WTC11 (cell line): ENCODE measurements at places on chromosomes 16 and 17. TPM values are rescaled to one million over a fixed set of nuclear protein-coding genes. Genes with fewer than 3 reads are reported as not detected.
A peak's percentile ranks its signal among the peaks of the same experiment; 100 is the strongest.

MYH8 gene
- total RNA-seq = not detected in 3 replicates

FOXJ1 gene
- total RNA-seq = 6.2 to 11.8 TPM (median 6.8 TPM) in 3 replicates

AXIN1 gene
- total RNA-seq = 48.0 to 50.3 TPM (median 48.9 TPM) in 3 replicates

CHTF18 gene
- 177 to 183 TPM (median 181 TPM) in 3 replicates for total RNA-seq

ELMO3 gene
- total RNA-seq = 13.6 to 15.6 TPM (median 15.3 TPM) in 3 replicates

NME2 gene
- 746 to 781 TPM (median 746 TPM) in 3 replicates for total RNA-seq

DNA sequence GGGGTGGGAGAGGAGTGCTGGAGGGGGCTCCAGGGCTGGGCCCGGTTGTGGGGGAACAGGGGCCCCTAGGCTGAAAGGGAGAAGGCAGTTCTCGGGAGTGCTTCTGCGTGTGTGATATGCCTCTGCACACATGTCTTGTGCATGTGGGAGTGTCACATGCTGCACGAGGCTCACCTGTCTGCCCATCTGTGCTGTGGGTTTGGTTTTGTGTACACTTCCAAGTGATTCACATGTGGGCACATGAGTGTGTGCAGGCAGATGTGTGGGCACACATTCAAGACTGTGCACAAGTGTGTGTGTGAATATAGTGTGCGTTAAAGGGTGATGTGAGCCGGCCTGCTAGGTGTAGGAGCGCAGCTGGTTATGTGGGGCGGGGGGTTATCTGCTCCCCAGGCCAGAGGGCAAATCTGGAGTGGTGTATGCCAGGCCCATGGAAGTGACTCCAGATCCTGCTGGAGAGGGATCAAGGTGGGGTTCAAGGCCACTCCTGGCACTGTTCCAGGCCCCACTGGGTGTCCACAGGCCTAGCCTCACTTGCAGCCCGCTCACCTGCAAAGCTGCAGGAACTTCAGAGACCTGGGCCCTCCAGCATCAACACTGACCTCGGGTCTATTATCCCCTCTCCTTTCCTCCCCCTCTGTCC is 3.8 kb upstream of the BAHCC1 start:
- DNase-seq = no peak
- peaks cover 80% of the 10 kb centered on the region for H3K27me3 ChIP-seq
- H3K4me3 ChIP-seq = peak overlapping the region; percentile 71
- H3K36me3 ChIP-seq = no peaks in the 10 kb centered on the region
- H3K27ac ChIP-seq = no peak overlapping the region

DNA sequence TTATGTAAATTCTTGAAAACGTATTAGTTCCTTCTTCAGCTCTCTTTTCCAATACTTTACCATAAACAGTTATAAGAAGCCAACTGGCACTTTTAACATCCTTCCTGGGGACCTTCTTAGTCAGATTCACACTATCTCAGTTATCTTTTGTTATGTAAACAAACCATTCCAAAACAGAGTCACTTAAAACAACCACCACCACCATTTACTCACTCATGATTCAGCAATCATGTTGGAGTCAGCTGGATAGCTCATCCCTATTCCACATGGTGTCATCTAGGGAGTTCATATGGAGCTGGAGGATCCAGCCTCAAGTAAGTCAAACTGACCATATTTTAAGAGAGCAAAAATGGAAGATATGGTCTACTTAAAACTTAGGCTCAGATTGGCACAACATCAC is 240.3 kb upstream of the IRX3 start:
- no peaks in the 10 kb centered on the region; the same call in 1 of the 2 replicates for H3K27me3 ChIP-seq
- peaks cover 9% of the 10 kb centered on the region for H3K4me1 ChIP-seq
- no peak overlapping the region for H3K27ac ChIP-seq
- H3K36me3 ChIP-seq = peaks cover 24% of the 10 kb centered on the region
- no peak overlapping the region for H3K4me3 ChIP-seq

GRCh38 chr17:8420041-8420934 is 15.4 kb upstream of the NDEL1 start:
- H3K27me3 ChIP-seq = peaks cover 20% of the 10 kb centered on the region
- no peak overlapping the region for H3K27ac ChIP-seq
- no peaks in the 10 kb centered on the region for H3K4me1 ChIP-seq
- no peaks in the 10 kb centered on the region for H3K36me3 ChIP-seq

DNA sequence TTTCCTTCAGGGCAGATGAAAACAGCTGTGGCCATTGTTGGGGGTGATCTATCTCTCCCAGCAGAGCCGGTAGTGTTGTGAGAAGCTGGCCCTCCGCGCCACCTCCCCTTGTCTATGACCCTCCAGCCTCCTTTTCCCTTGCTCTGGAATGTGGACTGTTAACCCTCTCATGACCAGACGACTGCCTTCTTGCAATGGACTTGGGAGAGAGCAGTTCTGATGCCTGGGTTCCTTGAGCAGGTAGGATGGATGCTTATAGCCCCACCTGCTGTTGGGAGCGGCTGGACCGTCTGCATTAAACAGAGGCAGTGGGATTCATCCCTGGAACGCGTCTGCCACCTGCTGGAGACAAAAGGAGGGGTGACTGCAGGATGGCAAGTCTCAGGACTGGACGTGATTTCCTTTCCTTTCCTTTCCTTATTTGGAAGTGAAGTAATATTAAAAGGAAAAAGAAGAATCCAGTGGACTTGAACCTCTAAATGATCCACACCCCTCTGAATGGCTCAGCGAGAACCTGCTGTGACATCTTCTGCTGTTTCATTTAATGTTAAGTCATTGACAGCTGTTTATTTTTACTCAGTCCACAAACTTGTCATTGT is 1.8 kb upstream of the SOST start:
- DNase-seq = peak; percentile 99
- H3K27ac ChIP-seq = no peak overlapping the region
- H3K36me3 ChIP-seq = no peaks in the 10 kb centered on the region
- H3K4me1 ChIP-seq = peaks cover 36% of the 10 kb centered on the region

- no peak for DNase-seq
- H3K27ac ChIP-seq = no peak overlapping the region
- no peaks in the 10 kb centered on the region for H3K36me3 ChIP-seq
- H3K27me3 ChIP-seq = no peaks in the 10 kb centered on the region
- no peak overlapping the region for H3K4me3 ChIP-seq
These were observed 4.5 kb upstream of the ZC3H7A start for GRCh38 chr16:11801481-11802021.

DNA sequence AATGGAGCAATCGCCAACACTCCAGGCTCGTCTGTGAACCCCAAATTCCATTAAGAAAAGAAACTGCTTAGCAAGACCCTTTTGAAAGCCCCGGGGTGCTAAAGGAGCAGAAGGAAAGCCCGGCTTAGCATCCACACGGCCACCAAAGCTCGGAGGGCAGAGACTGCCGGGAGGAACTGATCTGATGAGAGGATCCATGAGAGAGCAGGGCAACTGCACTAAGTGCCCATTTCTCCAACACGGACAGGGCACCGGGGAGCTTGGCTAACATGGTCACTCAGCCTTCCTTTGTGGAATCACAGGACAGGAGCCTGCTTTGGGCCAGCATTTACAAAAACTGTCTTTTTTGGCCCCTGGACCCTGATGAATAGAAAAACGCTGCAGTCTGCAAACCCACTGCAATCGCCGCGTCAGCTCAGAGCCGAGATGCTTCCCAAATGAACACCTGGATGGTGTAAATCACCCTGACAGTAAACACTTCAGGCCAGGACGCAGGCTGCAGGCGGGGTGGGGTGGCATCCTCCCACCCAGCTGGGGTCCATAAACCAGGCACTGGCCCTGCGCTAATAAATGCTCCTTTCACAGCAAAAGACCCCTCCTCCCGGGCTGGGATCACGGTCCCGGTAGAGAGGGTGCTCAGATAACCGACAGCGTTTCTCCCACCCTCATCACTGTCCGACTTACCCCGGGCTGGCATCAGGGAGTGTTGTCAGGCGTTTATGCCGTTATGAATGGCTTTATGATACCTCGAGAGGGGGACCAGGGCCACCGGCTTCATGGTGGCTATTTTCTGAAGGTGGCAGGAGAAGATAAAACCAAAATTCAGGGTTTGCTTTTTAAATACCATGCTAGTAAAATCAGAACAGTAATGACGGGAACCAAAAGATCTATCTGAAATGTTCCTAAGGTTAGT is 299.5 kb downstream of the IRF8 start:
- DNase-seq = no peak
- no peaks in the 10 kb centered on the region for H3K36me3 ChIP-seq
- H3K27ac ChIP-seq = no peak overlapping the region
- no peaks in the 10 kb centered on the region for H3K27me3 ChIP-seq
- H3K4me3 ChIP-seq = no peak overlapping the region
- H3K4me1 ChIP-seq = peaks cover 59% of the 10 kb centered on the region

- H3K27ac ChIP-seq = peak overlapping the region; percentile 83
- peaks cover 79% of the 10 kb centered on the region for H3K4me1 ChIP-seq
- peak overlapping the region; percentile 33 for H3K4me3 ChIP-seq
- peak; percentile 48 for DNase-seq
These were observed 1.3 kb upstream of the SLC46A1 start for GRCh38 chr17:28407130-28407973.

GRCh38 chr17:60077672-60078519 is 825 bp downstream of the HEATR6 start:
- peak overlapping the region; percentile 97 for H3K4me3 ChIP-seq
- peaks cover 16% of the 10 kb centered on the region for H3K4me1 ChIP-seq
- H3K36me3 ChIP-seq = peaks cover 18% of the 10 kb centered on the region
- no peaks in the 10 kb centered on the region for H3K27me3 ChIP-seq
- DNase-seq = no peak

DNA sequence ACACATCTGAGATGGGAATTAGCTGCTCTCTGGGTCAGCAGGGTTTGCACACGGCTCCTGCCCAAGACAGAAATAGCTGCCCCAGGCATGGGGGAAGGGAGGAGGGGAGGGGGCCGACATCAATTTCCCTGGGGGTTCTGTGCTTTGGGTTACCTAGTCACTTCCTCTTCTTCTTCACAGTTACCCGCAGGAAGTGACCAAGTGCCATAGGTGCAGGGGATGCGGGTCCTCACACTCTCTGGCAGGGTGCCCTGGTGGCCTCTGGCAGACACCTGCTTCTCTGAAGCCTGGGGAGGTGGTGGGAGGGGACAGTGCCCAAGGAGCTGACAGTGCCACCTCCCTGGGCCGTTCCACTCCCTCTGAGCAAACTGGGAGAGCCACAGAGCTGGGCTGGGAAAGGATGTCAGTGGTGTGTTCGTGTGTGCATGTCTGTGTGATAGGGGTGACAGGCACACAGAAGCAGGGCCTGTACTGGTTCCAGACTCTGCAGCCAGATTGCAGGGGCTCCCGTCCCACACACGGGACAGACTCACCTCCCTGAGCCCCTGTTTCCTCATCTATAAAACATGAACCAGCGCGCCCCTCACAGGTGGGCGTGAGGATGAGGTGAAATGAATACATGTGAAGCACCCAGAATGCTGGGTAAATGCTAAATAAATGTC is 18.2 kb downstream of the SCN4A start:
- H3K36me3 ChIP-seq = no peaks in the 10 kb centered on the region; the same call in 1 of the 2 replicates
- H3K27ac ChIP-seq = no peak overlapping the region
- peaks cover 4% of the 10 kb centered on the region; the same call in 1 of the 2 replicates for H3K4me1 ChIP-seq
- no peaks in the 10 kb centered on the region for H3K27me3 ChIP-seq
- H3K4me3 ChIP-seq = no peak overlapping the region
- no peak for DNase-seq

- peaks cover 11% of the 10 kb centered on the region for H3K4me1 ChIP-seq
- H3K27me3 ChIP-seq = peaks cover 10% of the 10 kb centered on the region
- DNase-seq = no peak
- no peaks in the 10 kb centered on the region; the same call in none of the 2 replicates for H3K36me3 ChIP-seq
- H3K27ac ChIP-seq = no peak overlapping the region
- H3K4me3 ChIP-seq = no peak overlapping the region
These were observed 4.4 kb downstream of the ASGR1 start for GRCh38 chr17:7174603-7175326.

DNA sequence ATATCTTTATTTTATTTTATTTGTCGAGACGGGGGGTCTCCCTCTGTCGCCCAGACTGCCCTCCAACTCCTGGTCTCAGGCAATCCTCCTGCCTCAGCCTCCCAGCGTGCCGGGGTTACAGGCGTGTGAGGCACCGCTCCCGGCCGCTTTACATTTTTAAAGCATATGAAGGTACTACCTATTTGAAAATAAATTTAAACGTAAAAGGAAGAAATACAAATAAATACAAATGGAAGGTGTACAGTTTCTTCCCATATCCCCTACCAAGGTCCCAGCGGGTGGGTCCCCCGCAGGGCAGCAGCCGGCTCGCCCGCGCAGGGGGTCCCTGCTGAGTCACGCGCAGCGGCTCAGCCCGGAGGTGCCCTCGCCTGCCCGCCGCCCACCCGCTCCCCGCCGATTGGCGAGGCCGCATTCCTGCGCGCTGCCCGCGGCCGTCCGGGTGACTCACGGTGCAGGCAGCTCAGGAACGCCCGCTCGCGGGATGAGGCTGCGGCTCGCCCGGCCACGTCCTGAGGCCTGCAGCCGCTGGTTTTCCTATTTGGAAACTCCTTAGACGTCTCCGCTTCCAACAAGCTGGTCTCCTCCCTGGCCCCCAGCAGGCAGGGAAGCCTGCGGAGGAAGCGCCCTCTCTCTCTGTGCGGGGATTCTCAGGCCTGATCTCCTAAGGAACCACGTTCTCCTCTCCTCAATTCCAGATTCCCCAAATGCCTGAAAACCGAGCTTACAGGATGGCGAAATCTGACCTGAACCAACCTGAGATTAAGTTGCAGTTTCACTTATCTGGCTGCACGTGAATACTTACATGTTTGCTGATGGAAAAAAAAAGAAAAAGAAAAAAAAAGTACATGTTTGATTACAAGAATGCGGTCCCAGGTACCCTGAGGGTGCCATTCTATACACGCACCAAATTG is 54.8 kb upstream of the MAP3K14 start:
- H3K27me3 ChIP-seq = peaks cover 2% of the 10 kb centered on the region; the same call in 1 of the 2 replicates
- peak overlapping the region; percentile 66 for H3K4me3 ChIP-seq
- peaks cover 53% of the 10 kb centered on the region for H3K4me1 ChIP-seq
- peak; percentile 91 for DNase-seq
- no peaks in the 10 kb centered on the region for H3K36me3 ChIP-seq

- no peak for DNase-seq
- no peak overlapping the region for H3K27ac ChIP-seq
- H3K4me3 ChIP-seq = no peak overlapping the region
- H3K36me3 ChIP-seq = no peaks in the 10 kb centered on the region
- H3K27me3 ChIP-seq = no peaks in the 10 kb centered on the region
These were observed 44.7 kb downstream of the TMEM186 start for GRCh38 chr16:8752706-8753105.

GRCh38 chr16:63363738-63364137 is 1327.5 kb upstream of the CDH8 start:
- H3K27me3 ChIP-seq = no peaks in the 10 kb centered on the region
- no peak overlapping the region for H3K27ac ChIP-seq
- H3K4me3 ChIP-seq = no peak overlapping the region
- H3K36me3 ChIP-seq = no peaks in the 10 kb centered on the region
- no peak for DNase-seq

- H3K36me3 ChIP-seq = peaks cover 14% of the 10 kb centered on the region
- 0 out of 2 replicates have a peak overlapping the region, but pooled peaks have one; percentile 32 for H3K27ac ChIP-seq
- no peak overlapping the region for H3K4me3 ChIP-seq
- peaks cover 46% of the 10 kb centered on the region for H3K4me1 ChIP-seq
These were observed 16.8 kb downstream of the CDR2 start for GRCh38 chr16:22357635-22357971.

- peaks cover 22% of the 10 kb centered on the region for H3K27me3 ChIP-seq
- peak overlapping the region; percentile 79 for H3K4me3 ChIP-seq
- H3K27ac ChIP-seq = no peak overlapping the region; the same call in 1 of the 2 replicates
- DNase-seq = peak; percentile 41
- no peaks in the 10 kb centered on the region for H3K36me3 ChIP-seq
These were observed 1.0 kb downstream of the ITGA3 start for GRCh38 chr17:50056961-50057330.

- peaks cover 38% of the 10 kb centered on the region for H3K4me1 ChIP-seq
- H3K27ac ChIP-seq = peak overlapping the region; percentile 58; the same call in 1 of the 2 replicates
- H3K4me3 ChIP-seq = no peak overlapping the region
- no peak for DNase-seq
- H3K36me3 ChIP-seq = peaks cover 41% of the 10 kb centered on the region
- no peaks in the 10 kb centered on the region for H3K27me3 ChIP-seq
These were observed 10.8 kb downstream of the IGFBP4 start for GRCh38 chr17:40453881-40454612.

GRCh38 chr17:29583324-29584248 is 5.9 kb downstream of the GIT1 start:
- peaks cover 39% of the 10 kb centered on the region for H3K4me1 ChIP-seq
- no peak for DNase-seq
- no peaks in the 10 kb centered on the region for H3K27me3 ChIP-seq
- H3K27ac ChIP-seq = no peak overlapping the region
- no peak overlapping the region for H3K4me3 ChIP-seq
